HL-60 (cell line): ENCODE measurements at places on chromosomes 6 and 20.

- no peak for DNase-seq
Observed at GRCh38 chr6:109477725-109478124, 5.3 kb downstream of the ZBTB24 start.

DNA sequence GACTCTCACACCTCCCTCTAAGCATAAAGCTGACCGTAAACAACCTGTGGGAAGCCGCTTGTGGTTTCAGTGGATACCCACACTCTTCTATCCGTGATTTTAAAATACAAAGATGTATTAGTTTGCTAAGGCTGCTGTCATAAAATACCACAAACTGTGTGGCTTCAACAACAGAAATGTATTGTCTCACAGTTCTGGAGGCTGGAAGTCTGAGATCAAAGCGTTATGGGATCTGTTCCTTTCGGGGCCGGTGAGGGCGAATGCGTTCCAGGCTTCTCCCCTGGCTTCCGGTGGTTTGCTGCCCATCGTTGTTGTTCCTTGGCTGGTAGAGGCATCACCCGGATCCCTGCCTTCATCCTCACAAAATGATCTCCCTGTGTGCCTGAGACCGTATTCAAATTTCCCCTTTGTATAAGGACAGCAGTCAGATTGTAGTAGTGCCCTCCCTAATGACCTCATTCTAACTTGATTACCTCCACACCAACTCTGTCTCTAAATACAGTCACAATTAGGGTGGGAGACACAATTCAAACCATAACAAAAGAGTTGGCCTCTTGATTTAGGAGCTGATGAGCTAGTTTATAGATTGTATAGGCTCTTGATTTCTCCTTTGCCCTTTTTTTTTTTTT lies 210.6 kb upstream of the SOX4 start:
- no peak for DNase-seq

- DNase-seq: peak; percentile 55
Observed at GRCh38 chr6:142784344-142784743, 160.6 kb downstream of the HIVEP2 start.

DNA sequence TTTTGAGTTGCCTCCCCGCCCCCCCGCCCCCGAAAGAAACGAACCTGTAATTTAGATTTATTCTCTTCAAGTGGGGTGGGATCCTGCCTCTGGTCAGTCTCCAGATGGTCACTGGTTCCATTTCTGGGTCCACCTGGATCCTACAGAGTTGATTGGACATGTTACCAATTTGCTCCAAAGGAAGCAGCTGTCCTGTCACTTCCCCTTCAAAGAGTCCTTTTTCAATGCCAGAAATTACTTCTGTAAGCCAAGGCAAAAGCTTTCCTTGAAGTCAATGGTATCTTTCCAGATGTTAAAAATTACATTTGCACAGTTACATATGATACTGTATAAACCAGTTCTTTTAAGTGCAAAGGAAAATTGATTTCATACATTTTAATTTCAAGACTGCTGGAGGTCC lies 12.0 kb upstream of the ANKRD60 start:
- no peak for DNase-seq

GRCh38 chr20:60967431-60968316 lies 284.4 kb upstream of the CDH4 start:
- DNase-seq: no peak

DNA sequence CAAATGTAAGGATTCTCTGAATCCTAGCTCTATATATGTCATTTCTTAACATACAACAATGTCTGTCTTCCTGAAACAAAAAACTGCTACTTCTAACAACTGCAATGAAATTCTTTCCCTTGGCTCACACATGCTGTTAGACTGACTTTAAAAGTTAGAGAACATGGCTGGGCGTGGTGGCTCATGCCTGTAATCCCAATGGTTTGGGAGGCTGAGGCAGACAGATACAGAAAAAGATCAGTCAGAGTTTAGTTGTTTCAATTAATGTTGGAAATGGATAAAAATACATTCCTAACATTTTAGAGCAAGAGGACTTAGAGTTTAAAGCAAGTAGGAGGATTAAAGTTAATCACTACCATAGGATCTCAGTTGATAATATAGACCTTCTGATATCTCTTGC lies 28.7 kb upstream of the KIAA1586 start:
- DNase-seq: no peak

DNA sequence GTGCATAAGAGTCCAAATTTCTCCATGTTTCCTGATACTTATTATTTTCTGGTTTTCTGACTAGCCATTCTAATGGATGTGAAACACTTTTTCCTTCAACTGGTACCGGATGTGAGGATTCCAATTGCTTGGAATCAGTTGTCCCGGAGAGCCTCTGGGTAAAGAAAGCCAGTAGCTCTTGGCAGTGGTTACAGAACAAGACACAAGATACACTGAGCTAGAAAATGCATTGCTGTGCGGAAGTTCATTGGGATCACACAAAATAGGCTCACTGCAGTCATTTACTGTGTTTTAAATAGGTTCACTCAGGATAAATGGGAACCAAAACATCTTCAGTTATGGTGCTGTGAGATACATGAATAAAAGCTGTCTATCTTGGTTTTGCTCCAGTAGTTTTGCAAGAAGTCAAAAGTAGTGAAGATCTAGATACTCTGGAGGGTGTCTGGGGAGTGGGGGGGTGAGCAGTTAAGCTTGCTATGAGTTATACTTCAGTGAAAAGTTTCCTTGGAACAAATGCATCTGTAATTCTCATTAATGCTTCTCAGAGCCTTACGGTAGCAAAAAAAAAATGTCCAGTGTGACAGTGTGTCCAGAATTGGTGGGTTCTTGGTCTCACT lies 54.4 kb upstream of the RNF182 start:
- no peak for DNase-seq

DNA sequence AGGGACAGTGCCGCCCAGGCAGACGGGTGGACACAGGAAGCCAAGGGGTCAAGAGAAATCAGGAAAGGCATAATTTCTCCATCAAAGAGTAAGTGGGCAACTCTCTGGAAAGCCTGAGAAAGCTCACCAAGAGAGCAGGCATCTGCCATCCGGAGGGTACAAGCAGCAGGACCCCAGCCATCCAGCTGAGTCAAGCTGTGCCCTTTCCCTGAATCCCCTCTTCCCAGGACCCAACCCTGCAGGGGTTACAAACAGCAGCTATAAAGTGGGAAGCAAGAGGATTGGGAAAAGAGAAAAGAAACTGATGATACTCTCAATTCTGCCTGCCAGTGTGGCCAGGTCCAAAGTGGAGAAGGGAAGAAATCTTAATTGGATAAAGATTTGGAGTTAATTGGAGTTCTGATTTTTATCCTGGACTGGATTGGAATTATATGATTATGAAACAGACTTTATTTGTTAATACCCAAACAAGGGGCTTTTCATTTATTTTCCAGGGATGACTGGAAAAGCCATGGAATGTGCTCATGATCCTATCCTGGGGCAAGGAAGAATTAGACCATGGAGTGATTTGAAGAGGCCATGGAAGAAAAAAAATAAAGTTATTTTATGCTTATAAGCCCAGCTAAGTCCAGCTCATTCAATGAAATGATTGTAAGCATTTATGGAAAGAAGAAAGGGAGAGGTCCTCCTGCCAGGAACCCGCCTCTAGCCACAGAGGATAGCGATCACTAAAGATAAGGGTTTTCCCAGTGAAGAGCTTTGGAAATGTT lies 34.9 kb downstream of the NHLRC1 start:
- DNase-seq: no peak

- peak; percentile 12 for DNase-seq
Observed at GRCh38 chr20:56630086-56630493, 984 bp downstream of the TFAP2C start.

DNA sequence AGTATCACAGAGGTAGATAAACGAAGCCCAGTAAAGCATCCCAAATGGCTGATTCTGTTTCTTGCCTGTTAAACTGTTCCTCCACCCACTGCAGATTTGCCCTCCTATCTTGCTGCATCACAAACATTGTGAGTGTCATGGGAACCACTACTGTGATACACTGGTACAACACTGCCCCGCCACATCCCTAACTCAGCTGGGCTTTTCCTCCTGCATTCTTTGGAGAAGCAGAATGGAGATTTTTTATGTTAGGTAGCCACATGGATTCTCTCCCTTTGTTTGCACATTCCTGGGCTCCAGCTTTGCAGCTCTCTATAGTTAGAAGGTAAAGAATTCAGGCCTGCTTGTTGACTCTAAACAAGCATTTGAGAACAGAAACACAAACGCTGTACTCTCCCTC lies 234.1 kb downstream of the TMEM242 start:
- no peak for DNase-seq

DNA sequence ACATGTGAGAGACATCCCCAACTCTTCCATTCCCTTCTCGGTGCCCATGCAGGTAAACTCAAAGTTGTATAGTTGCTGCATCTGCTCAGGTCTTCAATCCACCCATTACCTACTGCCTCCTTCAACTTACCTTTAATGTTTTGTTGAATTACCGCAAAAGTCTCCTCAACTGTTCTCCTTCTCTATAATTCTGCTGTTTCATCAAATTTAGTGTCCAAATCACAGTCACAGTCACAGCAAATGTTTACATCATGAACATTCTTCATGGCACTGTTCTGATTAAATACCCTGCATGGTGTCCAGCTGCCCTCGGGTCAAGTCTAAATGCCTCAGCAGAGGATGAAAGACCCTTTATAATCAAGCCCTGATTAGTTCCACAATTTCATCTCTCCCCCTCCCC lies 130.1 kb downstream of the IPCEF1 start:
- DNase-seq: no peak

DNA sequence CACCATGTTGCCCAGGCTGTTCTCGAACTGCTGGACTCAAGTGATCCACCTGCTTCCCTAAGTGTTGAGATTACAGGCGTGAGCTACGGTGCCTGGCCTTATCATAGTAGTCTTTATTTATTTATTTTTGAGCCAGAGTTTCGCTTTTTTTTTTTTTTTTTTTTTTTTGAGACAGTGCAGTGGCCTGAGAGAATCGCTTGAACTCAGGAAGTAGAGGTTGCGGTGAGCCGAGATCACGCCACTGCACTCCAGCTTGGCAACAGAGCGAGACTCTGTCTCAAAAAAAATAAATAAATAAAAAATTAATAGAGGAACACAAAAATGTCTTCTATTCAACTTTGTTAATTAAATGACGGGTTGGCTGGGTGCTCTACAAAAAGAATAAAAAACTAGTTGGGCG lies 12.9 kb downstream of the MAPRE1 start:
- no peak for DNase-seq

GRCh38 chr6:79627422-79627821 lies 3.7 kb upstream of the SH3BGRL2 start:
- DNase-seq: no peak

DNA sequence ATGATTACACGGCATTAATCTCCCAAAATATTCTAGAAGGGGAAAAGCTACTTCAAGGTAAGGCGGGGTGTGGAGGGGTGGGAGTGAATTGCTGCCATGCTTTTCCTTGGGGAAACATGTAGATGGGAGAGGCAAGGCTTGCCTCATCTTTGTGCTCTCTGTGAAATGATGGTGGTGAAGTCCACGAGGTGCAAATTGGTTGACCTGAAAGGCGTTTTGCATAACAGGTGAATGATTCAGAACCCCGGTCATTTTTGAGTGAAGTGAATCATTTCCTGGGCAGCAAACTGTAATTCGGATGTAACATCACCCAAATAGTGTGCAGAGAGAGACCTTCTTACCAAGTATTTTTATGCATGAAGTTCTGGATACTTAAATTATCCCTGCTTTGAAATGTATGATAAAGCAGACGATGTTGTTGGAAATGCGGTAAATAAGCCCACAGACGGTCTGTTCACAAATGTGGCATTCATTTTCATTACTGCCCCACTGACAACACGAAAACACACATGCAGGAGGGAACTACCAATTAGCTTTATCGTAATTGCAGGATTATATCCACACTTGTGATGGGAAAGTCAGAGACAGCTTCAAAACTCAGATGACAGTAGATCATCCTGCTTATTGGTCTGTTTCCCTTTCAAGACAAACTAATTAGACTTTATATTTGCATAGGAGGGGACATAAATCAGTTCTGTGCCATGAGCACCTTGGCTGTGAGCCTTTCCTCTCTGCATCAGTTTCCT lies 3.0 kb downstream of the CDH4 start:
- no peak for DNase-seq
